ENCODE measurements at places on chromosomes 4 and X. TPM values are rescaled to one million over a fixed set of nuclear protein-coding genes. Genes with fewer than 3 reads are reported as not detected.

STBD1 gene
- total RNA-seq: 9.4 TPM

CLGN gene
- 0.93 TPM for total RNA-seq

RAB40AL gene
- 0.52 TPM for total RNA-seq

ENOX2 gene
- 12.2 TPM for total RNA-seq

FAT4 gene
- 17.9 TPM for total RNA-seq

All from upper lobe of right lung (tissue), 1 donor.